NCI-H460 (cell line): ENCODE measurements at places on chromosomes 7 and 10. TPM values are rescaled to one million over a fixed set of nuclear protein-coding genes. Genes with fewer than 3 reads are reported as not detected.

The MMD2 gene
- not detected in 2 replicates for total RNA-seq

- no peak for DNase-seq
Observed at GRCh38 chr7:6546498-6547251, 4.6 kb downstream of the GRID2IP start.

The MSMB gene
- not detected in 2 replicates for total RNA-seq

The TACR2 gene
- not detected in 2 replicates for total RNA-seq

The FFAR4 gene
- not detected in 2 replicates for total RNA-seq

The AZGP1 gene
- not detected in 2 replicates for total RNA-seq

The BMPER gene
- 3.0 and 3.5 TPM in 2 replicates for total RNA-seq

GRCh38 chr10:72087969-72088888, at the start of gene SPOCK2:
Gene SPOCK2 (minus strand): TSS chr10:72088551. CDS start chr10:72088328, 223 bp downstream.
- DNase-seq = no peak

DNA sequence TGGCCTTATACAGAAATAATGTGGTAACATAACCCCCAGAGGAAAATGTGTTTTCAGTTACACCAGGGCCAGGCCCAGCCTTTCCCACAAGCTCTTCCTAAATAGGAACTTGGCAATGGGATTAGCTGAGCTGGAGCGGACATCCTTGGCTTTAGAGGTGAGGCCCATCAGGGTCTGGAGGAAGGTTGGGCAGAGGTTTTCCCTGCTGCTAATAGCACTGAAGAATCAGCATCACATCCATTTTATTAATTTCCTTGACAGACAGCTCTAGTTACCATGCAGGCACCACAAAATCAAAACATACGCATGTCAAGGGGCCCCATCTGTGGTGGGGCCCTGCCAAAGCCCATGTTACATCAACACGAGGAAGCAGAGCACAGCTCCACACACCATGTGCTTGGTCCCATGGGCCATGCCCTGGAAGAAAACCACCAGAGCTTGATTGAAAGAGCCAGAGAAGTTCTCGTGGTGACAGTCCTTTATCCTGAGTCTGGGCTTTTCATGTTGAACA, 566.6 kb downstream of the KCNMA1 start:
- no peak for DNase-seq
